ENCODE measurements at places on chromosomes 12 and 14. TPM values are rescaled to one million over a fixed set of nuclear protein-coding genes. Genes with fewer than 3 reads are reported as not detected.

GRCh38 chr12:47190271-47190750 lies 110.6 kb upstream of the AMIGO2 start:
- no peak for DNase-seq

DNA sequence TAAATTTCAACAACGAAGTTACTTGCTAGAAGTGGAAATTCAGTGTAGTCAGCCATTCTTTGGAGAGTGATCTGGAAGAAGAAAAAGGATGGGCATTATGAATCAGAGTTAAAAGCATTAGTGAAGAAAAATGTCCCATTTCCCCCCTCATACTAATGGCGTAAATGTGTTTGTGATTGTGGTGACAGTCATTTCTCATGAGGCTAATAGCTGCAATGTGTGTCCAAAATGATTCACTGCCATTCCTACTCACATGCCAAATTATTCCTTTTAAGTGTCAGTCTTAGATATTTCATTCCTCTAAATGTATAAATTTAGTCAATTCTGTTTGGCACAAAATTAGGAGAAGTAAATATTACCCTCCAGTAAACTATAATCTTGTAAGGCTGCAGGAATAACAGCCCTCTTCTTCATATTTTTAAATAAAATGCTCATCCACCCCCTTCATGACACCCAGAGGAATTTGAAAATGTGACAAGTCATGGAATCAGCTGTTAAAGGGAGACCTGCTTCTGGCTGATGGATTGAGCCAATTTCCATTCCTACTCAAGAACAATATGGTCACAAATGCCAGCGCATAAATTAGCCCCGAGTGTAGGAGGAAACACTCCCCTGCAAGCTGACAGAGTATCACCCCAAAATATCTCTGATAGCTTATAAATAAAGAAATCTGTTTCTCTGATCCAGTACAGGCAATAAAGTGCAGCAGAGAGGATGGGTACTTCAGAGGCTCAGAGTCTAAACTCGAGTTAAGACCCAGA lies 912.3 kb upstream of the SEL1L start:
- no peak for DNase-seq

Gene FOXG1
- 0.20 TPM for polyA plus RNA-seq

Gene FGF6
- polyA plus RNA-seq, result not detected

Gene OAS3
- polyA plus RNA-seq, result 5.1 TPM

Gene OVCH1
- polyA plus RNA-seq, result 0.07 TPM

All from right cardiac atrium (tissue), 5 donors.